ENCODE measurements at places on chromosomes 1 and 21. TPM values are rescaled to one million over a fixed set of nuclear protein-coding genes. Genes with fewer than 3 reads are reported as not detected.

E2F2 gene
- total RNA-seq = 12.2 TPM

GRCh38 chr1:182766881-182767645, 22.5 kb upstream of the NPL start:
- DNase-seq = no peak

CRYAA gene
- not detected for total RNA-seq

GRCh38 chr1:214506972-214507431, 44.4 kb downstream of the PTPN14 start:
- no peak for DNase-seq

GRCh38 chr1:150613061-150613920, 16.1 kb downstream of the ENSA start:
- no peak for DNase-seq

ERG gene
- 3.5 TPM for total RNA-seq

IFI16 gene
- total RNA-seq = 70.4 TPM

- DNase-seq = no peak
Measured at GRCh38 chr1:61585714-61586113, 139.2 kb downstream of the TM2D1 start.

GRCh38 chr1:231534703-231535159, 6.3 kb downstream of the TSNAX start:
- no peak for DNase-seq

- no peak for DNase-seq
Measured at GRCh38 chr1:194167956-194168640, 981.7 kb upstream of the B3GALT2 start.

ZNF593OS gene
- not detected for total RNA-seq

GRCh38 chr1:10424034-10424433, 6.2 kb upstream of the CENPS start:
- no peak for DNase-seq

DNA sequence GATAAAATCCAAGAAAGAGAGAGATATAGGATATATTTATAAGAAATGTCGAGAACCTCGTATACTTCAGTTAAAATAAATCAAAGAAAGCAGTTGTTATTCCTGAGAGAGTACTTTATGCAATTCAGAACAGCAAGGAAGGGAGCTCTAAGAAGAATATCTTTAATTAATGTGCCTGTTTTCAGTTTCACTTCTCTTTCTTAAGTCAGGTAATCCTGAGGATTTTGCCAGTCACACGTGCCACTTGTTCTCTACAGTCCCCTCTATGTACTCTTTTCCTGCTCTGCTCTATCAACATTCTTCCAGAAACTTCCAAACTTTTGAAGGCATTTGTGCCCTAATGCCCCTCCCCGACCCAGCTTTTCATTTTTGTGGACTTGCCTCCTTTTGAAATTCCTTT, 211.9 kb downstream of the AKT3 start:
- no peak for DNase-seq

HHAT gene
- total RNA-seq = 4.1 TPM

- DNase-seq = no peak
Measured at GRCh38 chr1:219687779-219688178, 74.9 kb upstream of the ZC3H11B start.

- peak; percentile 40 for DNase-seq
Measured at GRCh38 chr1:208241512-208241911, 2.7 kb downstream of the PLXNA2 start.

DNA sequence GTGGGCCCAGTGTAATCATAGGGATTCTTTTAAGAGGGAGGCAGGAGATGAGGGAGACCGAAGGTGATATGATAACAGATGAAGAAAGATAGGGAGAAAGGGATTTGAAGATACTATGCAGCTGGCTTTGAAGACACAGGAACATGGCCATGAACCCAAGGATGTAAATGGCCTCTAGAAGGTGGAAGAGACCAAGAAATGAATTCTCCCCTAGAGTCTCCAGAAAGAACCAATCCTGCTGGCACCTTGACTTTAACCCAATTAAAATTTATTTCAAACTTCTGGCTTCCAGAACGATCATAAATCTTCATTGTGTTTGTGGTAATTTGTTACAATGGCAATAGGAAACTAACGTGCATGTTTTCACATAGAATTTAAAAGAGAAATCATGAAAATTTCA, 95.0 kb upstream of the GORAB start:
- DNase-seq = no peak

FCN3 gene
- 2.7 TPM for total RNA-seq

PSRC1 gene
- total RNA-seq = 4.1 TPM

TCP10L gene
- not detected for total RNA-seq

DNA sequence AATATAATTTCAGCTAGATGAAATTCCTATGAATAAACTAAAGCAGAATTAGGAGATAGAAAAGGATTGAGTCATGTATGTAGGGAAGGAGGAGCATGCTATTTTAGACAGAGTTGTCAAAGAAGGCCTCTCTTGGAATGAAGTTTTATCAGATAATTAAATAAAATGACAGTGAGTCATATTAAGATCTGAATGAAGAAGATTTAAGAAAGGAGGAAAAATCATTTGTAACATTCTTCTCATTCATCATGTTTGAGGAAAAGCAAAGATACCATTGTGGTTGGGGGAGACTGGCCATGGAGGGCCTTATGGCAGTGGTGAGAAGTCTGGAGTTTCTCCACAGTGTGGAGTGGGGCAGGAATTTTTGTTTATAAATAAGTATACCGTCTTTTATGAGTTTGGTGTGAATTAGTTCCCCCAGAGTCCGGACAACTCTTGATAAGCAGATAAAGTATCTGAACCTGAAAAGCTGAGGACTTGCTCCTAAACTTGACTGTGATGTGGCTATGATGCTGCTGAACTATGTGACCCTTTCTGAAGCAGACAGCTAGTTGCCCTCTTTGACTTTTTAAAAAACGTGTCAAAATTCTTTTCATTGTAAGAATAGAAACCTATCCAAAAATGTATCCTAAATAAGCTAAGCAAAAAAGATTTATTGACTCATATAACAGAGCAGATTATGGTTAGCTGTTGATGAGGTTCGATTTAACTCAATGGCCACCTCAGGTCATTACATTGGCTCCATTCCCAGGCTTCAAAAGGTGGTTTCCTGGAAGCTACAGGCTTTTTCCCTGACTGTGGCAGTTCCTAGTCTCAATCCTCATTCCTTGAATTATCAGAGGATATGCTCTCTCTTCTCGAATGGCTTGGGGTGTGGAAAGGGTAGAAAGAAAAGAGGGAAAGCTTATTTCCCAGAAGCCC, 90.8 kb downstream of the LHX9 start:
- DNase-seq = no peak

ZNF124 gene
- 15.1 TPM for total RNA-seq

DNA sequence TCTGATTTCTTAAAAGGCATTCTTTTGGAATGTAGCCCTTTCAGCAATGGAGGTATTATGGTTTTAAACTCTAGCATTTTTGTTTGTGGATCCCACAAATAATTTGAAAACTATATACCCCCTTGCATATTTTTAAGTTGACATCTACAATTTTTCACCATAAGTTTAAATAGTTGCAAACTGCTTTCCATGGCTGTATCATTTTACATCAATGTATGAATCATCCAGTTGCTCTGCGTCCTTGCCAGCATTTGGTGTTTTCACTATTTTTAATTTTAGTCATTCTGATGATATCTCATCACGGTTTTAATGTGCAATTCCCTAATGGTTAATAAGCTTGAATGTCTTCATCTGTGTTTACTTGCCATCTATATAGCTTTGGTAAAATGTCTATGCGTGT, 20.7 kb downstream of the DIPK1A start:
- DNase-seq = no peak

DNA sequence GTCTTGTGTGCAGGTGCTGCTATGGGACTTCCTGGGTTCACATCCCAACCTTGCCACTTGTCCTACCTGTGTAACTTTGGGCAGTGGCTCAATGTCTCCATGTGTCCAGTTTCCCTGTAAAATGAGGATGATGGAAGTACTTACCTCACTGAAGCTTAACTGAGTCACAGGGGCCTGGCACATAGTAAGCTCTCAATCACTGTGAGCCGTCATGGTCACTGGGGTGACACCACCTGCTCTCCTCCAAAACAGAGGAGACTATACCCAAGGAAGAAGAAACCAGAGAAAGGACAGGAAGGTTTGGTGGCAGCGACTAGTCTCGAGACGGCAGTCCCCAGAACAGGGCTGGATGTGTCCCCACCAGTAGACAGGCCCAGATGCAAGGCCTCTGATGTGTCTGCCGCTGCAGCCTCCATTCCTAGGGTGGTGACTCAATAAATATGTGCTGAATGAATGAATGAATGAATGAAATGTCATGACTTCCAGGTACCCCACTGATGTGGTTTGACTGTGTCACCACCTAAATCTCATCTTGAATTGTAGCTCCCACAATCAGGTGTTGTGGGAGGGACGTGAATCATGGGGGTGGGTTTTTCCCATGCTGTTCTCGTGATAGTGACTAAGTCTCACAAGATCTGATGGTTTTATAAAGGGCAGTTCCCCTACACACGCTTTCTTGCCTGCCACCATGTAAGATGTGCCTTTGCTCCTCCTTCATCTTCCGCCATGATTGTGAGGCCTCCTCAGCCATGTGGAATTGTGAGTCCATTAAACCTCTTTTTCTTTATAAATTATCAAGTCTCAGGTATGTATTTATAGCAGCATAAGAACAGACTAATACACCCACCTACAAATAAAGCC, 13.0 kb upstream of the LRP8 start:
- peak; percentile 4 for DNase-seq

AIRE gene
- total RNA-seq = not detected

DNA sequence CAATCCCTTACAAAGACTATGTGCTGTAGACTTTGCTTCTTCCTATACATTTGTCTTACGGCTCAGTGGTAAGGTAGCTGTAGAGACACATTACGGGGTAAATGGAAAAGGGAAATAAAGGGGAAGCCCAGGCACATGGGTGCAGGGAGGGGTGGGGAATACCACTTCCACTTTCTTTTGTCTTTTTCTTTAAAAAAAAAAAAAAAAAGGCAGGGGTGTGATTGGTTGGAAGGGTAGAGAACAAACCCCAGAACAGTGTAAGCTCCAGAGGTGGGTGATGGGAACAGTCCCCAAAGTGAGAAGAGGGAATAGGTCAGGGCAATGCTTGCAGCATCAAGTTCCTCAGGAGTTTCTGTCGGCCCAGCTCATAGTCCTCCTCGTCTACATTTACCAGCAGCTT, 3.9 kb downstream of the NIT1 start:
- DNase-seq = no peak

DNA sequence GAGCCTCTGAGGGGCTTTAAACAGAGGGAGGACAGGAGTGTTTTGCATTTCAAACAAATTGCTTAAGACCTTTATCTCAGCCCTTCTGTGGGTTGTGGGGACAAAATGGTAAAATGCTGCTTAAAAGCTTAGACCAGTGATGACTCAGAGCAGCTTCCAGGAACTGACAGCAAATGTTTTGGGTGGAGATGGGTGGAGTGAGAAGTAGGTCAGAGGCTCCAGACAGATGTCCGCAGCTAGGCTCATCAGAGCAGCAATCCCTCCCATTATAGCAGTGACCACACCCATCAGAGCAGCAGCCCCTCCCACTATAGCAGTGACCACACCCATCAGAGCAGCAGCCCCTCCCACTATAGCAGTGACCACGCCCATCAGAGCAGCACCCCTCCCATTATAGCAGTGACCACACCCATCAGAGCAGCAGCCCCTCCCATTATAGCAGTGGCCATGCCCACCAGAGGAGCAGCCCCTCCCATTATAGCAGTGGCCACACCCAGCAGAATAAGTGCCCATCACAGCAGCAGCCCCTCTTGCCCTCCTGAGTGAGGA, 532.2 kb downstream of the MATN1 start:
- no peak for DNase-seq

GRCh38 chr21:16590186-16590585, 860.4 kb downstream of the USP25 start:
- no peak for DNase-seq

DNA sequence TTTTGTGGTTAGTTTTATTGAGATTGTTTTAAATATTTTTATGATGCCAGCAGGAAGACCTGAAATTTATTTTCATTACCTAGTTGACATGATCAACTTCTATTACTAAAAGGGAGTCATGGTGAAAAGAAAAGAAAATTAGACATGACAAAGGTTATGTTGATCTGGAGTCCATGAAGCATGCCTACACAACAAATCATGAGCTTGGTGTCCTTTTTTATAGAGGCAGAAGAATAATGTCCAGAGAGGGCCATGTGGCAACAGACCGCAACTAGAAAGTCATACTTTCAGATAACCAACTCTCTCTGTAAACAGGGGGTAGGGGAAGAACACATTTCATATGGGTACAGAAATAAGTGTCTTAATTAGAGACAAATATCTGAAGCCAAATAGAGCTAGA, 175.5 kb upstream of the HOOK1 start:
- no peak for DNase-seq

- DNase-seq = no peak
Measured at GRCh38 chr1:117719004-117719403, 113.2 kb downstream of the TENT5C start.

HMCN1 gene
- 3.6 TPM for total RNA-seq

CLDN14 gene
- 0.62 TPM for total RNA-seq

DNA sequence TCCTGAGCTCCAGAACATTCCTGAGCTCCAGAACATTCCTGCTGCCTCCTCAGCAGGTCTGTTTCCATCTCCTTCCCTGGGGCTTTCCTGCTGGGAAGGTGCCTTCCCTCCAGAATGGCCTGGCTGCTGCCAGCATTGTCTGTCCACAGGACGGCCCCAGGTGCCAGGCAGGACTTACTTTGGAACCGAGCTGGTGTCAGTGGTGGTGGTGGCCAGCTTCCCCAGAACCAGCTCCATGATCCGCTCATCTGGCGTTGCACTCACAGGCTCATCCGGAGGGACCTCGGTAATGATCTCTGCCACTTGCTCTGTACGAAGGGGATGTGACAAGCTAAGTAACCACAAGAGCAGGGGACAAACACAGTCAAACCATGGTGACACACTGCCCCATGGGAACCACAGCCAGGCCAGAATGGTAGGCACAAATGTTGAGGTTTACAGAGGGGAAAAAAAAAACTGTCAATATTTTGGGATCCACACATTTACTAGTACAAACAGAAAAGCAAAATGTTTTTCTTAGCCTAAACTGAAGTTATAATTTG, 41.3 kb downstream of the PRDM15 start:
- peak; percentile 75 for DNase-seq

- DNase-seq = peak; percentile 37
Measured at GRCh38 chr1:7262611-7263010, 477.4 kb downstream of the CAMTA1 start.

- no peak for DNase-seq
Measured at GRCh38 chr1:66351913-66352312, 182.0 kb upstream of the SGIP1 start.

DNA sequence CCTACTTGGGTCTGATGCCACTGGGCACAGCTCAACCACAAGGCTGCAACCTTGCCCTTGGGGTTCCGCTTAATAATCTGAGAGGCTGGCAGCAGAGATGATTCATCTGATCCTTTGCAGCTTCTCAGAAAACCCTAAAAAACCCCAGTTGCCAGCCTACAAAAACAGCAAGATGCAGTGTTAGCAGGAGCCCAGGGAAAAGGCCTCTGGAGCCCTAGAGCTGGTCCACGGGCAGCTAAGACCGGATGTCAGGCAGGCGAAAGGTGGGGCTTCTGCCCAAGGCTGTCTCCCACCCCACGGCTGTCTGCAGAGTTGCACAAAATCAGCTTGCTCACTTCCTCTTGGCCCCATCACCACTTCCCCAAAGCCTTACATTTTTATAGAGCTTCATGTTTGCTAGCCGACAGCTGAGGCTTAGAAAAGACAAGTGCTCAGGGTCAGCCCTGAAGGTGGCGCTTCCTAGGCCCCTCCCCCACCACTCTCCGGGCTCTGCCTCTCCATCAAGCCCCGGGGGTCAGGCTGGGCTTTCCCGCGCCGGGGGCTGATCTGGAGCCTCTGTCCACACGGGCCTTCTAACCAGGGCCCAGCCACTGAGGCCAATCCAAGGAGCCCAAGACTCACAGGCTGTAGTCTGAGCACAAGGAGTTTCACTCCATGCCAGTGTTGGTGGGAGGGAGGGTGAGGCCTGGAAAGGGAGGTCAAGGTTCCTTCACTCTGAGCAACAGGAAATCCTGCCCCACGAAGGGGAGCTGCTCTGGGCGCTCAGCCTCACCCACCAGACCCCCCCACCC, 4.2 kb upstream of the ADORA3 start:
- peak; percentile 87 for DNase-seq
